Spleen (tissue), 13 donors: ENCODE measurements at places on chromosomes 11 and 22.

DNA sequence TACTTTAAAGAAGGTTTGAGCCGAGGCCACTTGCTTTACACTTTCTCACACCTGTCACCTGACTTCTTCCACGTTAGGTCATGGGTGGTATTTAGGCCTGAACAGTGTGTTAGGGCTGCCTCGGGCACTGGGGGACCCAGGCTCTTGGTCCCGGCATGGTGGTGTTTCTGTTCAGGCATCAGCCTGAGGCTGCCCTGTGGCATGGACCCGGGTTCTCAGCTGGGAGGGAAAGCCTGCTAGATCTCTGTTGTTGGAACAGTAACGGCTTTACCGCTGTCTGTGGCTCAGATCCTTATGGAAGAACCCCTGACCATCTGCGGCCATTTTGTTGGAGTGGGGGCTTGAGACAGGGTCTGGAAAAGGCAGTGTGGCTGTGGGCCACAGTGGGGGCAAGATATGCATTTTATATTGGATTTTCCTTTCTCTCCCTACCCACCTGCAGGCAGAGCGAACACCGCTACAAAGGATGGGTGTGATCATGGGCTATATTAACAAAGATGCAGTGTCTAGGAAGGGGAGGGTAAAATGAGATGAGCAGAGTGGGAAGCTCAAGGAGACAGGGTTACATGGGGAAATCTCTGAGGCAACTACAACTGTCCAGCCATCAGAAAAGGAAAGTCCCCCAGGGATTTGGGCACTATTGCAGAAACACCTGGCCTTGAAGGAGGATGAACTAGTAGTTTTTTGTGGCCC is 1.6 kb upstream of the KCNJ11 start:
- H3K36me3 ChIP-seq: no peaks in the 10 kb centered on the region
- no peak overlapping the region for H3K27ac ChIP-seq
- peak overlapping the region; percentile 59 for H3K4me3 ChIP-seq
- peaks cover 12% of the 10 kb centered on the region for H3K4me1 ChIP-seq
- H3K27me3 ChIP-seq: no peaks in the 10 kb centered on the region

DNA sequence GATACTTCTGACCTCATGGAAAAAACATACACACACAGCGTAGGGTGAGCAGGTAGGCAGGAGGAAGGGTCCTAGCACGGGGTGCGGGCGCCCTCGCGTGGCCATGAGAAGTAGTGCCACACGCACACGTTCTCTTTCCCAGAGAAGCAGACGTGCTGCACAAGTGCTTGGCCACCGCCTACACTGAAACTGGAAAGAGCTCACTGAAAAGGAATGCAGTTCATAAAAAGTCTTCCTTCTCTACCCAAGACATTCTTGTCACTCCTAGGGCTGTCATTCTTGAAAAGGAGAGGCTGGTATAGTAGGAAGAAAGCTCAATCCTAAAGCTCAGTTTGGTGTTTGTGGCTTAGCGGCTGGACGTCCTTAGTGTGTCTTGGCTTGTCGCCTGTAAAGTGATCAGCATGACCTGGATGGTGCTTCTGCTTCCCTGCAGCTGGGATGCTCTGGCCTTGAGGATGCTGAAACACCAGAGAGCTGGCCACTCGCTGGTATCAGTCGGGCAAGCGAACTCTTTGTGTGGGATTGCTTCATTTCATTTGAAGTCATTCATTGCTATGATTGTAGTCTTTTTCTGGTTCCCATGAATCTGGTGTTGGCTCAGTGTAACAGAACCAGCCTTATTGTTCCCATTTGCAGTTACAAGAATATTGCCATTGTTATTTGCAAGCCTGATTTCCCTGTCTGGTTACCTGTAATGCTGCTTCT is 303.8 kb downstream of the NTM start:
- H3K36me3 ChIP-seq: no peaks in the 10 kb centered on the region
- H3K4me1 ChIP-seq: no peaks in the 10 kb centered on the region
- no peak overlapping the region for H3K27ac ChIP-seq

DNA sequence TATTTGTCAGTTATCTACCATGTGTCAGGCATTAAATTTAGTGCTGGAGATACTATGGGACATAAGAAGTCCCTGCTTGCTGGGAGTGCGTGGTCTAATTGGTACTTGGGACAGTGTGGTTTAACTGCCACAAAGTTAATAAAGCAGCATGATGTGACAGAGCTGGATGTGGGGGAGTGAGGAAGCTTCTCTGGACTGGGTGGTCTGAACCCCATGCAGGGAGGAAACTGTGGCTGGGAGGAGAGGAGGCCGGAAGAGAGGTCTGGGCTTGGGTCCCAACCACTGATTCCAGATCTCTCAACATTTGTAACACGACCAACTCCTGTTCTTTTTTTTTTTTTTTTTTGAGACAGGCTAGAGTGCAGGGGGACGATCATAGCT is 37.1 kb downstream of the ST3GAL4 start:
- no peak overlapping the region for H3K27ac ChIP-seq
- no peaks in the 10 kb centered on the region for H3K36me3 ChIP-seq
- peak; percentile 43 for DNase-seq

- H3K36me3 ChIP-seq: no peaks in the 10 kb centered on the region
- no peak overlapping the region for H3K4me3 ChIP-seq
- H3K27me3 ChIP-seq: peaks cover 9% of the 10 kb centered on the region
Measured at GRCh38 chr11:13468750-13469149, 5.7 kb upstream of the BTBD10 start.

GRCh38 chr11:75797792-75798191 is 17.2 kb upstream of the UVRAG start:
- peaks cover 4% of the 10 kb centered on the region for H3K4me1 ChIP-seq
- no peaks in the 10 kb centered on the region for H3K27me3 ChIP-seq
- peak; percentile 53 for DNase-seq
- no peak overlapping the region for H3K4me3 ChIP-seq
- H3K27ac ChIP-seq: no peak overlapping the region
- no peaks in the 10 kb centered on the region for H3K36me3 ChIP-seq

GRCh38 chr22:41983513-41984405 is 14.5 kb downstream of the SEPTIN3 start:
- no peaks in the 10 kb centered on the region for H3K4me1 ChIP-seq
- H3K27ac ChIP-seq: no peak overlapping the region
- no peaks in the 10 kb centered on the region for H3K27me3 ChIP-seq
- H3K4me3 ChIP-seq: no peak overlapping the region

- peak overlapping the region; percentile 29 for H3K27ac ChIP-seq
- DNase-seq: no peak
- no peak overlapping the region for H3K4me3 ChIP-seq
- no peaks in the 10 kb centered on the region for H3K36me3 ChIP-seq
Measured at GRCh38 chr11:75365711-75366181, 14.3 kb upstream of the ARRB1 start.

GRCh38 chr11:6170226-6170625 is at the start of gene OR52B2:
OR52B2 (minus strand) TSS chr11:6170326; CDS start chr11:6170326, 0 bp downstream.
- H3K4me1 ChIP-seq: no peaks in the 10 kb centered on the region
- no peaks in the 10 kb centered on the region for H3K36me3 ChIP-seq
- no peak within 1 kb of the TSS for H3K4me3 ChIP-seq
- no peak within 1 kb of the TSS for H3K27ac ChIP-seq

DNA sequence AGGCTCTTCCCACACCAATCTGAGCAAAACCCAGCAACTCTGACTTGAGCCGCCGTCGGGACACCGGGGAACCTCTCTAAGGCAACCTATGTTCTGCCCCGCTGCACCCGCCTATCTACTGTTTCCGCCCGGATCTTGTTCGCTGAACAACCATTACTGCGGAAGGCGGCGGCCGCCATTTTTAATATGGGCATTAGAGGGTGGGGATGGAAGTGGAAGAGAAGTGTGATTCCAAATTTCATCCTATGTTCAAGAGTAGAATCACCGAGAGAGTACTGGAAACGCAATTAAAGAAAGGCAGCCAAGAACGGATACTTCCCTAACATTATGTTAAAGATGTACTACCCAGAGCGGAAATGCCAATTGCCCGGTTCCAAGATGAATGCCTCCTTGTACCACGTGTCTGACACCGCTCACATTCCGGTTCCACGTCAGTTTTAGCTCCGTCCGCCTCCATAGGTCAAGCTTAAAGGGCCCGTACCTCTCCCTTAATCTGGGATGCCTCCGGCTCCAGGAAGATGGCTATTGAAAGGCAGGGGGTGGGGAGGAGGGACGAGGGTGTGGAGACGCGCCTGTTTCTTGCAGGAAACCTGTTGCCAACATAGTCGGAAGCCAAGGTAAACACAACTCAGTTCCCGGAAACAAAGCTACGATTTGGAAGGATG is at the start of gene DPAGT1:
DPAGT1 (minus strand) TSS at position 95 of the 665 bp plus-strand sequence. CDS start 198 bp downstream, outside the sequence.
- peaks cover 14% of the 10 kb centered on the region for H3K36me3 ChIP-seq
- peak within 1 kb of the TSS; percentile 99 for H3K4me3 ChIP-seq
- H3K4me1 ChIP-seq: peaks cover 53% of the 10 kb centered on the region

GRCh38 chr11:109870297-109870696 is 222.9 kb upstream of the ZC3H12C start:
- DNase-seq: no peak
- no peaks in the 10 kb centered on the region for H3K27me3 ChIP-seq
- H3K4me3 ChIP-seq: no peak overlapping the region
- H3K36me3 ChIP-seq: no peaks in the 10 kb centered on the region

- H3K4me3 ChIP-seq: no peak overlapping the region
- H3K36me3 ChIP-seq: peaks cover 38% of the 10 kb centered on the region
- no peak for DNase-seq
- H3K4me1 ChIP-seq: peaks cover 37% of the 10 kb centered on the region
Measured at GRCh38 chr11:10488121-10488933, 33.3 kb downstream of the AMPD3 start.

GRCh38 chr11:27754035-27755017 is 54.1 kb upstream of the BDNF start:
- H3K27me3 ChIP-seq: no peaks in the 10 kb centered on the region
- no peak overlapping the region for H3K27ac ChIP-seq
- no peak for DNase-seq
- no peak overlapping the region for H3K4me3 ChIP-seq
- H3K36me3 ChIP-seq: no peaks in the 10 kb centered on the region
